ENCODE measurements at places on chromosomes 5 and 9.
A peak's percentile ranks its signal among the peaks of the same experiment; 100 is the strongest.

DNA sequence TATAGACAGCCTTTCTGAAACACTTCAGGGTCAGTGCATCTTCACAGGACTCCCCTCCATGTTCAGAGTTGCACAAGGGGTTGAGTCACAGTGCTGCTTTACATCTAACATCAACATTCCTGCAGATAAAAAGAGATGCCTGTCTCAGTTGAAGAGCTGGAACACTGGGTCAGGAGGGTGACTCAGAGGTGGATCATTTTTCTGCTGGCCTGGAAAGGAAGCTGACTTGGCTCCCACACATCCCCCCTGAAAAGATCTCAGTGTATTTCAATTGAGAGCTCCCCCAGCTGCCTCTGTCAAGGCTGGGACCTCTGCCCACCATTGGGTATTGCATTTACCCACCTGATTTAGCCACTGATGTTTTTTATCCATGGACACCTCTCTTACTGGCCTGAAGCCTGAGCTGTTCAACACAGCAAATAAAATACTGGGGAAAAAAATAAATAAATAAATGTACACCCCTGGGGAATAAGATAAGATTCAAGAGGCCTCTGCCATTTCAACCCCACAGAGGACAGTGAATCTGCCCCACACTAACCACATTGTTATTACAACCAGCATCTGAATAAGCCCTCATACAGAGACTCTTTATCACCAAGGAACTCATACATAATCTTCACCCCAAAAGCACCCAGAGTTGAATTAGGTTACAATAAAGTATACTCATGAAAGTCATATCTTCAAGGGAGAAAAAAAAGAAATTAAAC, 716.4 kb downstream of the SEMA5A start:
- peak; percentile 98 for DNase-seq

DNA sequence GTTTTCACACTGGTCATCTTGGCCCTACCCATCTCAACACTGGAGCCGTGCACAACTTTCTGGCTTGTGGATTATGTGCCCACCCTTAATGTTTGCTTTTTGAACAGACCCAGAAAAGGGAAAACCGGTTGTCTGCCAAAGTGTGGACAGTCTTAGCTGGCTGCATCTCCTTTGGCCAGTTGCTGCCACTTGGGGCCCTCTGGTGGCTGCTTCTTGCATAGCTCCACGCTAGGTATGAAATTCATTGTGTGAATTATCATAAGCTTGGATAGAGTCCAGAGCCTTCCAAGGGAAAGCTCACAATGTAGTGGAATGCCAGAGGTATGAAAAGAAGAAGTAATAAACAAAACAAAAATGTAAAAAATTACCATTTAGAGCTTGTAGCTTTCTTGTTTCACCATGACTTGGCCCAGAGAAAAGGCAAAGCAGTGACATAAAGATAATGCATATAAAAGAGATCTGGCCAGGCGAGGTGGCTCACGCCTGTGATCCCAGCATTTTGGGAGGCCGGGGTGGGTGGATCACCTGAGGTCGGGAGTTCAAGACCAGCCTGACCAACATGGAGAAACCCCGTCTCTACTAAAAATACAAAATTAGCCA, 12.5 kb upstream of the SLC36A3 start:
- DNase-seq = peak; percentile 60

DNA sequence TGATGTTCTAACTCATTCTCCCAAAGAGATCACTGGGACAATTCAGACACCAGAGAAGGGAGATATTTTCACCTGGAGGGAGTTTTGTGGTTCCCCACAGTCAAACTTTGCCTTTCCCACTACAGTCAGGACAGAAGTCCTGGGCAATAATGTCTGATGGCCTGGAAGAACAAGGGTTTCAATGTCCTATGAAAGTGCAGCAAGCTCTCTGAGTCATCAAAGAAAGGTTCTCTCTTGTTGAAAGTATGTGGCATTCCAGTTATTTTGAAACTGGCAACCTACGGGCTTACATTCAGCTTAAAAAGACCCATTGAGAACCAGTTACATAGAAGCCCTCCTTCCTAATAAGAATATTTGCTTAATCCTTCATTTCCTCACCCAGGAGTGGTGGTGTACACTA, 103.9 kb downstream of the INSYN2B start:
- peak; percentile 29 for DNase-seq

- DNase-seq = no peak
Measured at GRCh38 chr5:77280036-77280435, 69.6 kb downstream of the PDE8B start.

GRCh38 chr9:16238623-16239138, 631.8 kb downstream of the BNC2 start:
- DNase-seq = no peak
